Thoracic aorta (tissue), 2 donors: ENCODE measurements at places on chromosomes 12 and 14. TPM values are rescaled to one million over a fixed set of nuclear protein-coding genes. Genes with fewer than 3 reads are reported as not detected.

PCBP2 gene
- 326 TPM for total RNA-seq

GAS2L3 gene
- 9.3 TPM for total RNA-seq

CKB gene
- total RNA-seq: 109 TPM

SYNDIG1L gene
- total RNA-seq: 3.1 TPM

DNAJC22 gene
- 1.5 TPM for total RNA-seq

PTHLH gene
- total RNA-seq: 5.6 TPM

MAP3K9 gene
- 1.1 TPM for total RNA-seq

SLC6A12 gene
- total RNA-seq: 1.2 TPM

OR4E2 gene
- not detected for total RNA-seq

RBM19 gene
- 54.3 TPM for total RNA-seq

CISTR gene
- total RNA-seq: not detected

MYF6 gene
- not detected for total RNA-seq

GPR137C gene
- total RNA-seq: 0.99 TPM

INHBC gene
- total RNA-seq: not detected

TOMM20L gene
- not detected for total RNA-seq

RNASE12 gene
- total RNA-seq: not detected

INHBE gene
- not detected for total RNA-seq

GPR132 gene
- total RNA-seq: 18.6 TPM

FGF23 gene
- total RNA-seq: not detected

FKBP11 gene
- total RNA-seq: 22.2 TPM

ABHD12B gene
- total RNA-seq: not detected

DENR gene
- 16.4 TPM for total RNA-seq

METTL25 gene
- 9.7 TPM for total RNA-seq

FAM90A1 gene
- total RNA-seq: not detected

KRT71 gene
- total RNA-seq: not detected

ITGB7 gene
- 2.1 TPM for total RNA-seq

MIA2 gene
- total RNA-seq: 28.2 TPM
